ENCODE measurements at places on chromosomes 16 and 17. TPM values are rescaled to one million over a fixed set of nuclear protein-coding genes. Genes with fewer than 3 reads are reported as not detected.

Gene CMTM2
- not detected for total RNA-seq

Gene DUSP14
- total RNA-seq: 13.8 TPM

Gene SHCBP1
- total RNA-seq: 46.5 TPM

Gene CD300LF
- total RNA-seq: not detected

Gene GCSH
- total RNA-seq: 61.4 TPM

Gene MARCHF10
- total RNA-seq: not detected

Gene KRT15
- total RNA-seq: not detected

Gene FNDC8
- total RNA-seq: not detected

Gene TBC1D3I
- 0.58 TPM for total RNA-seq

Gene KRT28
- not detected for total RNA-seq

- H3K4me3 ChIP-seq: no peak overlapping the region
- peak; percentile 41 for DNase-seq
- peaks cover 80% of the 10 kb centered on the region for H3K27me3 ChIP-seq
- H3K4me1 ChIP-seq: no peaks in the 10 kb centered on the region
- H3K36me3 ChIP-seq: no peaks in the 10 kb centered on the region
- no peak overlapping the region for H3K27ac ChIP-seq
These were observed 90.0 kb downstream of the FOXL1 start for GRCh38 chr16:86668136-86668910.

DNA sequence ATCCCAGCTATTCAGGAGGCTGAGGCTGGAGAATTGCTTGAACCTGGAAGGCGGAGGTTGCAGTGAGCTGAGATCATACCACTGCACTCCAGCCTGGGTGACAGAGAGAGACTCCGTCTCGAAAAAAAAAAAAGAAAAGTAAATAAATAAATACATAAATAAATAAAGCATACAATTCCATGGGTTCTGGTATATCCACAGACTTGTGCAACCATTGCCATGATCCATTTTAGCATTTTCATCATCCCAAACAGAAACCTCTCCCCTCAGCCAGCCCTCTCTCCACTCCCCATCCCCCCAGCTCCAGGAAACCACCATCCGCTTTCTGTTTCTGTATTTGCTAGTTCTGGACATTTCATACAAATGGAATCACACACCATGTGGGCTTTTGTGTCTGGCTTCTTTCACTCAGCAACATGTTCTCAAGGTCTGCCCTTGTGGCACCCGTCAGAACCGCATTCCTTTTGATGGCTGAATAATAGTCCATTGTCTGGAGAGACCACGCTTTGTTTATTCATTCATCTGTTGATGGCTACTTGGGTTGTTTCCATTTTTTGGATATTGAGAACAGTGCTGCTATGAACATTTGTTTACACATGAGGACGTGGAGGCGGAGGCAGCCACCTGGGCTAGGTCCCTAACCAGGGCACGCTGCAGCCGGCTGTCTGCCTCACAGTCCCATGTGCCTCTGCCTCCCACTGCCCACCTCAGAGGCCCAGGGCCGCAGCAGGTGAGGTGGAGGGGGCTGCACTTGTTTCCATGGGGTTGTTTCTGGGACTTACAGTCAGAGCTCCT lies 76.2 kb downstream of the NT5M start:
- H3K27me3 ChIP-seq: peaks cover 21% of the 10 kb centered on the region
- H3K4me3 ChIP-seq: no peak overlapping the region
- no peak overlapping the region for H3K27ac ChIP-seq
- no peak for DNase-seq

- no peaks in the 10 kb centered on the region for H3K36me3 ChIP-seq
- no peak for DNase-seq
- no peaks in the 10 kb centered on the region for H3K27me3 ChIP-seq
- no peak overlapping the region for H3K4me3 ChIP-seq
- H3K4me1 ChIP-seq: no peaks in the 10 kb centered on the region
These were observed 65.1 kb upstream of the METRNL start for GRCh38 chr17:83014297-83014696.

DNA sequence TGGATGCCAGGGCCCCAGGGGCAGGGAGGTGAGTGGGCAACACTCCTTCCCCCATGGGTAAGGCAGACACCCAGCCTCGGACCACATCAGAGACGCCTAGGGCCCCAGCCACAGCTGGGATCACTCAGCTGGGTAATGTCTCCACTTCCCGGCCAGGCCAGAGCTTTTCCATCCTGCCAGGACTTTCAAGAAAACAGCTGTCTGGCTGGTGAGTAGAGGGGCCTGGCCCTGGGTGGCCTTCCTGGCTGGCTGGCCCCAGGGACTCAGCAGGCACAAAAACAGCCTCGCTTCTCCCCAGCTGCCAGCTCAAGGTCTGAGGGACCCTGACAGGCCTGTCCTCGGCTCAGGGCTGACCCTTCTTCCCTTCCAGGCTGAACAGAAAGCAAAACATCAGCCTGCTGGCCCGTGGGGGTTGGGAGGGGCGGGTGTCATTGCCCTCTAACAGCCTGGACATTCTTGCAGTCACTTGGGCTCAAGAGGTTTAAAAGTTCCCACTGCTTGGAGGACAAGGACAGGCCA lies 45.3 kb upstream of the JPH3 start:
- no peaks in the 10 kb centered on the region for H3K36me3 ChIP-seq
- H3K27ac ChIP-seq: no peak overlapping the region
- DNase-seq: no peak
- H3K4me1 ChIP-seq: no peaks in the 10 kb centered on the region

DNA sequence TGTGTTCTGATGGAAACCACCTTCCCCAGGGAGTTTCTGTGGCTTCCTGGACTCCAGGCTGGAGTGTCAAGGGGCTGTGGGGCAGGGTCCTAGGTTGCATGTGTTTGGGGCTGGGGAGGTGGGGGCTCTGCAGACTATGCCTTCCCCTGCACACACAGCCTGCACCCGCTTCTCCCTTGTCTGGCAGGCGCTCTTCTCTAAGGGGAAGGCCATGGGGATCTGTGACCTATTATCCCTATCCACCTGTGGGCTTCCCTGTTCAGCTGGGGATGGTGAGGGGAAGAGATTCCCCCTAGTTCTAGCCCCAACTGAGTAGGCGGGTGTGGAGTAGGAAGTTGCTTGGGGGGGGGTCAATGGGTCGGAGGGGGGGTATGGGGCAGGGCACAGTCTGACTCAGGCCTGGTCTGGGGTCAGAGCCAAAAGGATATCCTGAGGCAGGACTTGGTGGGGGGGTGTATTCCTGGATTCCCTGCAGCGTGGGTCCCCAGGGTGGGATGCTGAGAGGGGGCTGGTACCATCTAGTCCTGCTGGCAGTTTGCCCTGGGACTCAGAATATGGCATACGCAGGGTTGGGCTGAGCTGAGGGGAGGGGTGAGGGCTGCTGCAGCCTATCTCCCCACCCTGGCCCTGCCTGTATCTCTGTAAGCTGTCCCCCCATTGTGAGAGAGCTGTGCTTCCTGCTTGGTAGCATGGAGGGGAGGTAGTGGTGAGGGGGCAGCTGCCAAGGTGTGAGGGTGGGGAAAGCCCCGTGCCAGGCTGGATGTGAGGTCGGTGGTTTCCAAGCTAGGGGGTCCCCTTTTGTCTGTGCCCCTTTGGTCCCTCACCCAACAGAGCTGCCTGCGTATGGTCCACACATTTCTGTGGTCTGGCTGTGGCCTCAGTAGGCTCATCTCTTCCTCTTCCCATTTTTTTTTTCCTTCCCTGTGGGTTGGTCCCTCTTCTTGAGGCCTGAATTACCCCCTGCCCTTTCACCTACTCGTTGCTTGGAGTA lies 14.7 kb downstream of the RARA start:
- no peaks in the 10 kb centered on the region for H3K27me3 ChIP-seq
- no peak for DNase-seq
- no peak overlapping the region for H3K4me3 ChIP-seq
- H3K36me3 ChIP-seq: no peaks in the 10 kb centered on the region
- peak overlapping the region; percentile 77 for H3K27ac ChIP-seq
- H3K4me1 ChIP-seq: peaks cover 36% of the 10 kb centered on the region

DNA sequence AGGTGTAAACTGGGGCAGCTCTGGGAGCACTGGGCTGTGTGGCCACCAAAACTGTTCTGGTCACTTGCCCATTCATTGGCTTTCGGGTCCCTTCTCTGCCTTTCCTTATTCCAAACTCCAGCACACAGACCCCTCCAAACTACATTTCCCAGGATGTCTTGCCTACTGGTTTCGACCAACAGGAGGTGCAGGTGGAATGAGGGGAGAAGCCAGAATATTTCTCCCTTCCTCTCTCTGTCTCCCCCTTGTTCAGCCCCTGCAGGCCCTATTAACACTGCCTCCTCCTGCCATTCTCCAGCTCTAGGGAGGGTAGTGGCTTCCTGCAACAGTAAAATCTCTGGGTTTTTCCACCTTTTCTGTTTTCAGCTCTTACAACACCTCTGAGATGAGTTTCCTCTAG lies 13.2 kb upstream of the NAGPA start:
- H3K4me1 ChIP-seq: no peaks in the 10 kb centered on the region
- H3K27me3 ChIP-seq: peaks cover 40% of the 10 kb centered on the region
- no peaks in the 10 kb centered on the region for H3K36me3 ChIP-seq
- no peak overlapping the region for H3K27ac ChIP-seq
- no peak for DNase-seq

- no peaks in the 10 kb centered on the region for H3K4me1 ChIP-seq
- H3K27ac ChIP-seq: no peak overlapping the region
- H3K27me3 ChIP-seq: no peaks in the 10 kb centered on the region
- no peak overlapping the region for H3K4me3 ChIP-seq
- DNase-seq: peak; percentile 33
- no peaks in the 10 kb centered on the region for H3K36me3 ChIP-seq
These were observed 32.0 kb downstream of the COTL1 start for GRCh38 chr16:84585886-84586285.

DNA sequence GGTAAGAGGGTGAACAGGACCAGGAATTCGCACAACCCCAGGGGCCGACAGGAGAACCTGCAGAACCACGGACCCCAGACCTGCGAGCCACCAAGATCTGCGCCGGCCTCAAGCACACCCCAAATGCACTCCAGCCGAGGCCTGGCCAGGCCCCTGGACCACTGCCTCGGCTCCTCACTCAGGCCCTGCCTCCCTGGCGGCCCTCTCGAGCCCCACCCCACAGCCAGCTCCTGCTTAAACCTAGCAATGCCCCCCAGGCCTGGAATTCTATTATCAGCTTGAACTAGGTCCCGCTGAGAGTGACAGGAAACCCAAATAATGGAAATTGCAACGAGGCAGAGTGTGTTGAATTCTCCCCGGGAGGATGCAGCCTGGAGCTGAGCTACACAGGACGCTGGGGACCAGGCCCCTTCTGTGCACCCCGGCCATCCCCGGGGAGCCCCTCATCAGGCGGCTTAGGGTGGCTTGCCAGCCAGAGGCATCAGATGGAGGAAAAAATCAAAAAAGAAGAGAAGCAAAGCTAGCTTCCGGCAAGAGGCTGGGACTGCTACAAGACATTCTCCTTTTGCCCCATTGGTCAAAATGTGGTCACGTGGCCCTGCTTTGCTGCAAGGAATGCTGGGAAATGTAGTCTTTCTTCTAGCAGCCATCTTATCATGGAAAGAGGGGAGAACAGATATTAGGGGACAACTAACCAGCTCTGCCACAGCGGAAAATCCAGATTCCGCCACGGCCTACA lies 2.4 kb upstream of the ENPP7 start:
- no peaks in the 10 kb centered on the region for H3K36me3 ChIP-seq
- H3K4me3 ChIP-seq: peak overlapping the region; percentile 26
- peak; percentile 93 for DNase-seq
- no peaks in the 10 kb centered on the region for H3K27me3 ChIP-seq
- H3K27ac ChIP-seq: peak overlapping the region; percentile 26
- H3K4me1 ChIP-seq: no peaks in the 10 kb centered on the region

GRCh38 chr17:36994438-36994837 lies 45.7 kb downstream of the AATF start:
- DNase-seq: no peak
- no peaks in the 10 kb centered on the region for H3K4me1 ChIP-seq
- peaks cover 15% of the 10 kb centered on the region for H3K36me3 ChIP-seq
- H3K27me3 ChIP-seq: no peaks in the 10 kb centered on the region

DNA sequence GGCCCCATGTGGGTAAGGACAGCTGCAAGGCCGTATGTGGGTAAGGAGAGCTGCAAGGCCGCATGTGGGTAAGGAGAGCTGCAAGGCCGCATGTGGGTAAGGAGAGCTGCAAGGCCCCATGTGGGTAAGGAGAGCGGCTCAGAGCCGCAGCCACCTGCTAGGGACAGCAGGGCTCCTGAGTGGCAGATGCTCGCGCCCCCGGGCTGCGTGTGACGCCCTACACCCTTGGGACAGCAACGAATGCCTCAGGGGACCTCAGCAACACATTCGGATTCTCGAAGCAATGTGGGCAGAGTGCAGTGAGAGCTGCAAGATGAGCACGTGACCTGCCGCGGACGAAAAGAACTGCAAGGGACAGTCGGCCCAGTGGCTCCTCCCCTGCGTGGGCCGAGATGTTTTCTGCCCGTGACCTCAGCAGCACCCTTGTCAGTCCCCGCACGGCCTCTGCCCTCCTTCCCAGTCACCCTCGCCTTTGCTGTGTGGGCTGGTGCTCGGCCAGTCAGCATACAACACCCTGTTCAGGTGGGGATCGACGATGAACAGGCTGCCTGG lies 9.6 kb upstream of the SLC38A8 start:
- H3K27ac ChIP-seq: no peak overlapping the region
- H3K36me3 ChIP-seq: peaks cover 15% of the 10 kb centered on the region

GRCh38 chr16:27341549-27341948 lies 27.8 kb downstream of the IL4R start:
- H3K27ac ChIP-seq: no peak overlapping the region
- no peaks in the 10 kb centered on the region for H3K36me3 ChIP-seq
- no peaks in the 10 kb centered on the region for H3K27me3 ChIP-seq
- no peaks in the 10 kb centered on the region for H3K4me1 ChIP-seq
- DNase-seq: no peak
- H3K4me3 ChIP-seq: no peak overlapping the region

DNA sequence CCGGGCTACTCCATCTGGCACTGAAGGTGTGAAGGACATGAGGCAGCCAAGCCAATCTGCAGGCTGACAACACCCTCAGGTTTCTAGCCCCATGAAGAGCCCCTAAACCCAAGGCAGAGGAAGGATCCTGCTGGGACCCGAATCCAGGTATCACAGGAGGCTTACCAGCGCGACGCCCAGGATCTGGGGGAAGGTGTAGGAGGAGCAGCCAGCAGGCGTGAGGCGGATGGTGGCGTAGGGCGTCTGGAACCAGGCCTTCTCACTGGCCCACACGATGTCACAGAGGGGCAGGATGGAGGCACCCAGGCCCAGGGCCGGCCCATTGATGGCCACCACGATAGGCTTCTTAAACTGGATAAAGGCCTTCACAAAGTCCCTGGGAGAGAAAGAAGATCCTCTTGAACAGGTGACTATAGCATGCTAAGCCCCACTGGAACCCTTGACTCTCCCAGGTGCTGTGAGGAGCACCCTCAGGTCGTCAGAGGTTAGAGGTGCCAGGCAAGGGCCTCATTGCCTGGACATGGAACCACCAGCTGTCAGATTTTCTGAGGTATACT lies 71.7 kb downstream of the DYNLRB2 start:
- H3K4me1 ChIP-seq: no peaks in the 10 kb centered on the region
- H3K36me3 ChIP-seq: no peaks in the 10 kb centered on the region
- DNase-seq: no peak
- no peaks in the 10 kb centered on the region for H3K27me3 ChIP-seq

DNA sequence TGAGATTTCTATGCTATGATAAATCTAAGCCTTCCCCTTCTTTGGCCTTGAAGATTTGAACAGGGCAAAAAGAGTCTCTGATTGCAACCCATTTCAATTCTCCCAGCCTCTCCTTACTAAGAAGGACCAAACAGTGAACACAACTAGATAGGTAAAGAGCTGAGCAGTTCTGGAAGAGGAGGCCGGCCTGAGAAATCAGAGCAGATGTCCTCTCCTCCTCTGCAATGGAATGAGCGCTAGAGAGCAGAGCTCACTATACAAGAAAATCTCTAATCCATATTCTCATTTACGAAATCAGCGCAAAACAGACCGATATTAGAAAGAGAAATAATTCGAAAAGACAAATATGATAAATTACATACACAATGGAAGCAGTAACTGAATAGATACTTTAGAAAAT lies 124.2 kb downstream of the CDK5R1 start:
- DNase-seq: no peak
- no peaks in the 10 kb centered on the region for H3K4me1 ChIP-seq
- no peak overlapping the region for H3K4me3 ChIP-seq
- H3K27me3 ChIP-seq: no peaks in the 10 kb centered on the region

All from A673 (cell line).